ENCODE measurements at places on chromosomes 3 and 15.

GRCh38 chr3:182862159-182862860, 69.0 kb downstream of the ATP11B start:
- DNase-seq = no peak

DNA sequence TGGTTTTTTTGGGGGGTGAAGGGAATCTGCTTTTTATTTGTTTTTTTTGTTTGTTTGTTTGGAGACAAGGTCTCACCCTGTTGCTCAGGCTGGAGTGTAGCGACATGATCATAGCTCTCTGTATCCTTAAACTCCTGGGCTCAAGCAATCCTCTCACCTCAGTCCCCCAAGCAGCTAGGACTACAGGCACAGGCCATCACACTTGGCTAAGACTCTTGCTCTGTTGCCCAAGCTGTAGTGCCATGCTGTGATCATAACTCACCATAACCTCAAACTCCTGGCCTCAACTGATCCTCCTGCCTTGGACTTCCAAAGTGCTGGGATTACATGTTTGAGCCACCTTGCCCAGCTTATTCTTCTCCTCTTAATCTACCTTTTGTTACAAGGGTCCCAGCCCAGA, 31.8 kb downstream of the GPR176 start:
- DNase-seq = no peak

DNA sequence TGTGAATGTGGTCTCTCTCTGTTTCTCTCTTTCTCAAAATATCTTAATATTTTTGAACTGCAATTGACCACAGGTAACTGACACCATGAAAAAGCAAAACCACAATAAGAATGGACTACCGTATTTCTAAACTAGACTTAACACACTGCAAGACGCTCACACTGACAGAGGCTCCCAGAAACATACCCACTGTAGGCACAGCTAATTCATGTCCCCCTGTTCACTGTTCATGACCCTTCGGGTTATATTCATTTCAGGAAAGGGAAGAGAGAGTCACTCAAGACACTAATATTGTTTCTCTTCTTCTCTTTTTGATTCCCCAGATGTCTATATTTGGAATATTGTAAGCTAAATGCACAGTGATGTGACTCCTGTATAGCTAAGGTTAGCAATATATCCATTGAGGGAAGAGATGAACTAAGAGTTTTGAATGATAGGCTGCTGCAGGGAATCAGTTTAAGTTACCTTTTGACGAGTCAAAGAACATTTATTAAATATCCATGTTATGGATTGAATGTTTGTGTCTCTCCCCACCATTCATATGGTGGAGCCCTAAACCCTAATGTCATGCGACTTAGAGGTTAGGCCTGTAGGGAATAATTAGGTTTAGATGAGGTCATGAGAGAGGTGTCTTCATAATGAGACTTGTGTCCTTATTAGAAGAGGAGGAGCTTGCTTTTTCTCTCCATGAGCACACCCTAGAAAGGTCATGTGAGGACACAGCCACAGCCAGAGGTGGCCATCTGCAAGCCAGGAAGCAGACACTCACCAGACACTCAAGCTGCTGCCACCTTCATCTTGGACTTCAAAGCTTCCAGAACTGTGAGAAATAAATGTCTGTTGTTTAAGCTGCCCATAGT, 216.6 kb upstream of the GRM7 start:
- DNase-seq = no peak

- no peak for DNase-seq
These were observed 70.0 kb downstream of the MEF2A start for GRCh38 chr15:99635794-99636193.

DNA sequence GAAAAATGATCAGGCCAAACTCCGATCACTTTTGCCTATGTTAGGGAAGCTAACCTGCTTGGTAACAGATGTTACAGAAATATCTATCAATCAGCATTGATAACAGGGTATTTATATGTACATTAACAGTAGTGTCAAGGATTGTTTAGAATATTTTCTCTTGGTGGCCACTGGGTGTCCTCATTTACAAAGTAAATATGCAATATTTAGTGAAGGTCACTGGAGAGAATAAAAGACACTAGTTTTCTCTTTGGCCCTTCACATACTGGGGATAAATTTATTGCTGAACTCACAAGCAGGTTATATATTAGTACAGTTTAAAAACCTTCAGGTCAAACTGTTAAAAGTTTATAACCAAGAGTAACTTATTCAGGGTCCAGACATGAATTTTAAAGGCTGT, 69.0 kb downstream of the TIGIT start:
- DNase-seq = peak; percentile 32

- peak; percentile 59 for DNase-seq
These were observed 136.2 kb upstream of the PFN2 start for GRCh38 chr3:150106740-150107428.

DNA sequence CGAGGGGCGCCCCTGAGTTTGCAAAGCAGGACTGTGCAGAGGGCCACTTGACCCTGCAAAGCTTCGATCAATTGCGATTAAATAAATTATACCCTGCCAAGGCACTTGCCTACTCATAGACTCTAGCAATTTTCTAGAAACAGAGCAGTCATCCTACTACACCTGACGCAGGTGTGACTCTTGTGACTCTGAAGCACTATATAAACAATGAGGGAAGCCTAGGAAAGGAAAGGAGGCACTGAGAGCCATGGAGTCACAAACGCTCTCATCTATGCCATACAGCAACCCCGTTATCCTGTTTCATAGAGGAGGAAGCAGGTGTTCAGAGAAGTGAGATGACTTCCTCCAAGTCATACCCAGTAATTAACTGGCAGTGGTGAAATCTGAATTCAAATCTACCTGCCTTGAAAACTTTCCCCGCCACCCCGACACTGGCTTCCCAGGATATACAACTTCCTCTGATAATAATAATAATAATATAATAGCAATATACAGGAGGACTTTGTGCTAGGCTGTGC, 14.4 kb downstream of the ARHGEF3 start:
- DNase-seq = no peak

GRCh38 chr15:83404121-83404520, 43.0 kb upstream of the SH3GL3 start:
- DNase-seq = no peak

DNA sequence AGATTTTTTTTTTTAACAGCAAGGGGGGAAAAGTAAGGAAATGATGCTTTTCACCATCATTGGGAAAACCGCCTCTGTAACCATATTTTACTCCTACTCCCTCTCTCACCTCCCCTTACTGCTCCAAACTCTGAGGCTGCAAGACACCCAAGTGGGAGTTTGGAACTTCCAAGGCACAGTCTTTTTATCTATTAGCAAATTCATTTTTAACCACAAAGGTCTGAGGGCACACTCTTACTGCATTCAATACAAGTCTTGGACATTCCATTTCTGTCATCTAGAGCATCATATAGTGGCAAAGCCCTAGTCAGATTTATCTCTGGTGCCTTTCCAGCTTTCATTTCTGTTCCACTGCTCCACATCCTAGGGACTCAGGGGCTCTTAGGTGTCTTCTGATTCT, 13.2 kb downstream of the FAM162A start:
- DNase-seq = no peak

DNA sequence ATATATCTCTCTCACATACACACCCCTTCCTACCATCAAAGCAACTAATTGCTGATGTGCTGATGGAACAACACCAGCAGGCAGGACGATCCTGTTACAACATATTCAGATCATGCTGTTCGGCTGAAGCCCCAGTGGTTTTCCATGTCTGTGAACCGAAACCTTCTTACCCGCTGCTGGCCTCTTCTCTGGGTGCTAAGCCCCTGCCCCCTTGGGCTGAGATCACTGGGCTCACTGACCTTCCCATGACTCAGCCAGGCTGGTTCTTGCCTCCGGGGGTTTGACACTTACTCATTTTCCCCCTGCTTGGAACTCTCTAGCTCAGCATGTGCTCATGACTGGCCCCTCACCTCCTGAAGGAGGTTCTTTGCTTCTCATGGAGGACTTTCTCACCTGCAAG, 122.0 kb upstream of the RGMA start:
- DNase-seq = no peak

DNA sequence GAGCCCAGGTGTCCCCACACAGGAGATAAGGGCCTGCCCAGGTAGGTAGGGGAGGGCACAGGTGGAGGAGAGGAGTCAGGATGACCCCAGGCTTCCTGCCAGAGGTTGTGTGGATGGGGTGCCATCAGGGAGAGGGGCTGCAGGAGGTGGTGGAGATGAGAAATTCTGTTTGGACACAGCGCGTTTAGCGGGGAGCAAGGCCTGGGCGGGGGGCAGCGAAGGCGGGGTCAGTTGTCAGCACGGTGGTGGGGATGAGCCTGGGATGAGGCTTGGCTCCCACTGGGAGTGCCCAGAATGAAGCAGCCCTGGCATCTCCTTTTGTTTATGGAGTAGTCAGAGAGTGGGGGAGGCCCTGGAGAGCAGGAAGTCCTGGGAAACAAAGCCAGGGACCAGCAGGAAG, 14.6 kb downstream of the RNF123 start:
- DNase-seq = no peak

GRCh38 chr3:11078826-11079515, 75.3 kb upstream of the HRH1 start:
- no peak for DNase-seq

- no peak for DNase-seq
These were observed 1.5 kb downstream of the UQCC5 start for GRCh38 chr3:52537726-52538421.

DNA sequence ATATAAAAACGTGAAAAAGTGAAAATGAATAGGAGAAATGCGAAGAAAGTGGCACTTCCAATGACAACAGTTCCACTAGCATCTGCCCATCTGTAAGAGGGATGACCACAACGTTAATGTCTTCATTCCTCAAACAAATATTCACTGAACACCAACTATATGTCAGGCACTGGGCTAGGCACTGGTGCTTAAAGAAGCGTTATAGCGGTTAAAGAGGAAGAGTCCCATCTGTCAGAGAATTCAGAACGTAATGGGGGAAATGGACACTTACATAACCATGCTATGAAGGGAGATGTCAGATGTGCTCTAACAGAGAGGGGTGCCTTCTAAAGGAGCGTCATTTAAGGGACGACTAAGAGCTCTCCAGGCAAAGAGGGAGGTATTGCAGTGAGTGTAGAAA, 8.2 kb downstream of the RUBCN start:
- no peak for DNase-seq

DNA sequence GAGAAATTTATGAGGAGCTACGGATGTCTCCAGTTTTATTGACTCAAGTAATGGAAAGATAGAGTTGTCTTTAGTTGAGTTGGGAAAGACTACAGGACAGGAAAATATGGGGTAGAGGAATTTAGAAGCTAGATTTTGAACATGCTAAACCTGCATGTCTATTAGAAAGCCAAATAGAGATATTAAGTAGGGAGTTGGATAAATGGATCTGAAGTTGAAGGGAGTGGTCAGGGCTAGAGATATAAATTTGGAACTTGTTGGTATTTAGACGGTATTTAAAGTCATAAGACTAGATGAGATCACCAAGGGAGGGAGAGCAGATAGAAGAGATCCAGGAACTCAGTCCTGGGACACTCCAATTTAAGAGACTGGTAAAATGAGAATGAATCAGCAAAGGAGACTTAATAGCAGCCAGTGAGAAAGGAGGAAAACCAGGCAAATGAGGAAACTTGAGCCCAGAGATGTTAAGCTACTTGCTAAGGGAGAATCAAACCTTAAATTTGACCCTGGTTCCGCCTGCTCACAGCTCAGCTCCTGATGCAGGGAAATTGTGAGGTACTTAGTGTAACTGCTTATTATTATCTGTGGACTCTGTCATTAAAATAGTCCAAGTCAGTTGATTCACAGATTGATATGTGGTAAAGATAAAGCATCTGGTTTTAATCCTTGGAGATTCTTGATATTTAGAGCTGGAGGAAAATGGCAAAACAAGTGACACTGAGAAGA, 35.8 kb downstream of the ABI3BP start:
- DNase-seq = no peak

DNA sequence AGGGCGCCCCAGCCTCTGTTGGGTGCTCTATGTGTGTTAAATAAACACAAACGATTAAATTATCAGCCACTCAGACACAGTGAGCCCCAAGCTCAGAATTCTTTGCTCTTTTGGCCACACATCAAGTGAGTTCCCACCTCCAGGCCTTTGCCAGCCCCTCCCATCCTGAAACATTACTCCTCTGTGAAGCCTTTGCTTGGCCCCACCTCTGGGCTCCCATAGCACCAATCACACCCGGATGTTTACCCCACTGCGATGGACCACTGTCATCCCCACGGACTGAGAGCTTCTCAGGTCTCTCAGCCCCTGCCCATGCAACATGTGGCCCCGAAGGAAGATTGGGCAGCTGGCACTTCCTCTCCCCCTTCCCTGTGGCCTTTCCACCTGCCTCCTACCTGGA, 85.1 kb downstream of the NUP210 start:
- no peak for DNase-seq

- DNase-seq = no peak
These were observed 23.7 kb downstream of the SATB1 start for GRCh38 chr3:18401300-18401961.

DNA sequence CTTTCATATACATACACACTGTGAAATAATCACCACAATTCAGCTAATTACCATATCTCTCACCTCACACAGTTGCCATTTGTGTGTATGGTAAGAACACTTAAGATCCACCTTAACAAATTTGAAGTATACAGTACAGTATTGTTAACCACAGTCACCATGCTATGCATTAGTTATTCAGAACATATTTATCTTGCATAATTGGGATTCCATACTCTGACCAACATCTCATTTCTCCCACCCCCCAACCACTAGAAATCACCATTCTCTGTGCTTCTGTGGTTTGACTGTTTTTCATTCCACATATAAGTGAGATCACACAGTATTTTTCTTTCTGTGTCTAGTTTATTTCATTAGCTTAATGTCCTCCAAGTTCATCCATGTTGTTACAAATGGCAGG, 247.7 kb upstream of the CTNNB1 start:
- DNase-seq = no peak

- DNase-seq = no peak
These were observed 895.4 kb downstream of the FHIT start for GRCh38 chr3:60355825-60356224.

DNA sequence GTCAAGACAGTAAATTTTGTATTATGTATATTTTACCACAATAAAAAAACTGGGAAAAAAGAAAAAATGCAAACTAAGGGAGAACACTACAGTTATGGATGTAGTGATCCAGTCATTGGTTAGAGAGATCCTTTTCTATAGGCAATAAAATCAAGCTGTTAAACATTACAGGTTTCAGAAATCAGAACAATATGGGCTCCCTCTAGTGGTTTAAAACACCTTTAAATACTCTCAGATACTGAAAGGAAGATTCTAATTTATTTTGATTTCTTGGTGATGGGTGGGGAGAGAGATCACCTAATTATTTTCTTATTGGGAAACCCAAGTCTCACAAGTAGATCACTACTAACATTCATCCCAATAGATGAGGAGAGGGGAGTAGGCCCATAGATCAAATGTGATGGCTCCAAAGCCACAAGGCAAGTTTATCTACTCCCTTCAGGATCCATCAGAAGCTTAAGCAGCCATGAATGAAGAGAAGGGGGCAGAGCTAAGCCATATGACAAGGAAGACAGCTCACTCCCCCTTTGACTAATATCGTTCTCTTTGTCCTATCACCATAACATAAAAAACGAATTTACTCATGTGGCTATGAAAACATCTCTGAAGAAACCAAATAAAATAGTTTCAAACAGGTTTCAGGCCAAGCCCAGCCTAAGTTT, 118.6 kb downstream of the ANO10 start:
- DNase-seq = no peak

Measured in urothelium cell line (cell line).